AG04450 (cell line): ENCODE measurements at places on chromosomes 1 and 21.

DNA sequence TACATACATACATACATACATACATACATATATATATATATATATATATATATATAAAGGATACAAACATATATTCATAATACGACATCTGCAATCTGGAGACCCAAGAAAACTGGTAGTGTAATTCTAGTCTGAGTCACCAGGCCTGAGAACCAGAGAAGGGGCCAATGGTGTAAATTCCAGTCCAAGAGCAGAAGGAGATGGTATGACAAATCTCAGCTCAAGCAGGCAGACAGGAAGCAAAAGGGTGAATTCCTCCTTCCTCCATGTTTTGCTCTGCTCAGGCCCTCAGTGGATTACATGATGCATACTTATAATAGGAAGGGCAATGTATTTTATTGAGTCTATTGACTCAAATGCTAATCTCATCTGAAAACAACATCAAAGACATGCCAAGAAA is 1060.4 kb upstream of the TMPRSS15 start:
- DNase-seq: no peak

DNA sequence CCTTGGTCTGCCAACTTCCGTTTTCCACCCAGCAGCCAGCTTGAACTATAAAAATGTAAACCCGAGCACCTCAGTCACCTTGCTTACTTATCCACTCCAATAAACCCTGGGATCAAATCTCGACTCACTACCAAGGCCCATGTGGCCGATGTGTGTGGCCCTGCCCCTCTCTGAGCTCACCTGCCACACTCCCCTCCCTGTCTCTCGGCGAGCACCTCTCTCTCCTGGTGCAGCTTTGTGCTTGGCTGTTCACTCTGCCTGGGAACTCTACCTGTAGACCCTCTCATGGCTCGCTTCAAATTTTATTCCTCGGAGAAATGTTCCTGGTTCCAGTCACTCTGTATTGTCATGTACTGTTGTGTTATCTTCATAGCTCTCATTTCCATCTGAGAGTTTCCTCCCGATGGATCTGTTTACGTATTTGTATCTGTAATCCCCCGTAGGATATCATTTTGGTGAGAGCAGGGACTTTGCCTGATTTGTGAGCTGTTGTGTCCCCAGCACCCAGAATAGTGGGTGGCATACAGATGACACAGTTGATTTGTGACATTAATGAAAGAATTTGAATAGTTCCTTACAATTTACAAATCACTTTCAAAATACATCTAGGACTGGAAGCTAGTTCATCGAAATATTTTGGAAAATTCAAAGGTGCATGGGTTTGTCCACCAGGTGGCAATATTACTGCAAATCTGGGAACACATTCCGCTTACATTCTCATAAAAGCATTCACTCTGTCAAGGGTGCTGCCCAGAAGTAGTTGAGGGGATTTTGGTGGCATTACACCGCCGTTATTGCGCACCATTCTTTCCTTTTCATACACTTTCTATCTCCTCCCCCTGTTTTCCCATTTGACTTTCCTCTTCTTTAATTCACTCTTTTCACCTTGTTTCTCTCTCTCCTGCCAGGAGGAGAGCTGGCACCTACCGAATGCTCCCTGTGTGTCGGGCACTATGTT is 95.3 kb downstream of the ABCA4 start:
- no peak for DNase-seq

DNA sequence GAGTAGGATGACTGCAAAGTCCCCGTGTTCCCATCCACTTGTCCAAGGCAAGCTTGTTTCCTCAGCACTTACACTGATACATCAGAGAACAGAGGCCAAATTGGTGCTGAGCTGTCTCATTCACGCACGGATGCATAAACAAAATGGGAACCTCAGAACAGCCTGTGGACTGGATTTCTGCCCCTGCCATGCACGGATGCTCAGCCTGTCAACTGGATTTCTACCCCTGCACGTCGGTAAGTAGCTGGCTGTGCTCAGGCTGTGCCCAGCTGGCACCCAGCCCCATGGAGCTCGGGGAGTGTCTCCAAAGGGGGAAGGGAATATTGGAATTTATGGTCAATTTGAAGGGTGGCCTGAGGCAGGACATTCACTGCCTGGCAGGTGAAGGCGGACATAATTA is 40.8 kb upstream of the TMPRSS2 start:
- DNase-seq: no peak

DNA sequence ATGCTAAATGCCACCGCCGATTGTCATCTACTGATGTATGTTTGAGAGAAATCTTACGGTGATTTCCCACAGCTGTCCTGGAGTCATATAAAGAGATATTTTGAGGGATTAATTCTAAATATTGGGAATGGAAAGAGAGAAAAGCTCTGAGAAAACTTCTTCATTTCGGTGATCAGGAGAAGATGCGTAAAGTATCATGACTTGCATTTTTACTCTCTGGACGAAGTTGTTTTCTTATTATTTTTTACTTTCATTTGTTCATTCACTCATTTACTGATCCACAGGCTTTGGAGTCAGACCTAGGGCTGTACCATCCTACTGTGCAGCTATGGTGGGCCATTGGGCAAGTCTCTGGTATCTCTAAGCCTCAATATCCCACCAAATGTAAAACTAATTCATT is 58.4 kb upstream of the RUNX1 start:
- DNase-seq: no peak

DNA sequence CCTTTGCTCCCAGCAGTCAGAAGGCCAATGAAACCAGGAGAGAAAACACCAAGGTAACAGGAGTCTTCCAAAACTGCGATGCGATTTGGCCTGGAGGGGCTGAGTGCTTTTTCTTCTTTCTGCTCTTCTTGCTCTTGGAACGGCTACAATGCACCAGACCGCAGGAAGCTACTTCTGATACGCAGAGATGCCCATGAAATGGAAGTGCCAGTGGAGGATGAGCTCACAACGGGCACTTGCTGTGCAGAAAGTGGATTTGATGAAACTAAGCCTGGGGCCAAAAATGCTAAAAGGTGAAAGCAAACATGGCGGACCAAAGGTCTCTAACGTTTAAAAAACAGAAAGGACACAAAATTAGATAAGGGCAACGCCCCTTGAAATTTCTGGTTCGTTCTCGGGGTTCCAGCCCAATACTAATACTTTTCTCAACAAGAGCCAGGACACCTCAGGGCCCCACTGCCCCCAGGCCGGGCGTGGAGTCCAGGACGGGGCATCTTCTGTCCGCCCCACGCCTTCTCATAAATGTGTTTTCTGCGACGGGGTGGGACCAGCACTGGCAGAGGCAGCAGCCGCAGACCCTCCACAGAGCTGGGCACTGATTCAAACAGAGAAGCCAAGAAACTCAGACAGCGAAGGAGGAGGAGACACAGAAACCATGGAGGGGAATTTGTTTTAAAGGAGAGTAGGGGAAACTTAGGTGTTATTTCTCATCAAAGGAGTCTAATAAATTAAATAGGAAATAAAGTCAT is 101.3 kb downstream of the CRYAA start:
- no peak for DNase-seq

GRCh38 chr1:112396653-112397471 is 848 bp downstream of the CTTNBP2NL start:
- DNase-seq: no peak

DNA sequence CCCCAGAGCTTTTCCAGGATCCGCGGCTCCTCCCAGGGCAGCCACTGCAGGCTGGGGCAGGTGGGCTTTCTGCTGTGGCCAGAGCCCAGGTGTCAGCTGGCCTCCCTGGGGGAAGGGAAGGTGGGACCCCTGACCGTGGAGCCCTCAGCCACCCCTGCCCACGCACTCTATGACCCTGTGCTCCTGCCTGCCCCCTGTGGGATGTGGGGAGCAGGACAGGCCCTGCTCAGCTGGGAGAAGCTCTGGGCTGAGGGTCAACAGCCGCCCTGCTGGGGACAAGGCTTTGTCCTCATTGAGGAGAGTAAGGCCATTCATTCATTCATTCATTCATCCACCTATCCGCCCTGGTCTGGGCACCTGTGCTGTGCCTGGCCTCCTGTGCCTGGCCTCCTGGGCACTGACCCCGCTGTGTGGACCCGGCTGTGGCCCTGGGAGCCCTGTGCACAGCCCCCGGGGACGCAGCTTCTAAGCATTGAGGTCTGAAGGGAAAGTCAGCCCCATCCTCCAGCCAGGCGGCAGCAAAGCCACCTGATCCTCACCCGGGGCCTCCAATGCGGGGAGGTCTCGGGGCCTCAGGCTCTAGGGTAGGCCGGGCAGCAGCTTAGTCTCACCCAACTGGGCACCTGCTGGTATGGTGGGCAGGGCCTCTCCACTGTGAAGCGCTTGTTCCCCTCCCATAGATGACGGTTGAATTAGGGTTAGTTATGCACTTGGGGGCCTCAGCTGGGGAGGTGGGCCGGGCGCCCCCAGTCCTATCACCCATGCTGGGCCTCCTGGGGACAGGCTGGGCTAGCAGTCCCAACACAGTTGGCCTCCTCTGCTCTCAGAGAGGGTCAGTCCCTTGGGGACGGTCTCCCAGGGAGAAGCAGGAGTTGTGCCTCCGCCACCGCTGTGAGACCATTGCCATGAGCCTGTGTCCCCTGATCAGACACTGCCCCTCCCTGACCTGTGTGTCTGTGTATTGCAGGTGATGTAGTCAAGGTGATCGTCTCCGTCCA is 6.0 kb downstream of the TNFRSF14 start:
- DNase-seq: no peak

DNA sequence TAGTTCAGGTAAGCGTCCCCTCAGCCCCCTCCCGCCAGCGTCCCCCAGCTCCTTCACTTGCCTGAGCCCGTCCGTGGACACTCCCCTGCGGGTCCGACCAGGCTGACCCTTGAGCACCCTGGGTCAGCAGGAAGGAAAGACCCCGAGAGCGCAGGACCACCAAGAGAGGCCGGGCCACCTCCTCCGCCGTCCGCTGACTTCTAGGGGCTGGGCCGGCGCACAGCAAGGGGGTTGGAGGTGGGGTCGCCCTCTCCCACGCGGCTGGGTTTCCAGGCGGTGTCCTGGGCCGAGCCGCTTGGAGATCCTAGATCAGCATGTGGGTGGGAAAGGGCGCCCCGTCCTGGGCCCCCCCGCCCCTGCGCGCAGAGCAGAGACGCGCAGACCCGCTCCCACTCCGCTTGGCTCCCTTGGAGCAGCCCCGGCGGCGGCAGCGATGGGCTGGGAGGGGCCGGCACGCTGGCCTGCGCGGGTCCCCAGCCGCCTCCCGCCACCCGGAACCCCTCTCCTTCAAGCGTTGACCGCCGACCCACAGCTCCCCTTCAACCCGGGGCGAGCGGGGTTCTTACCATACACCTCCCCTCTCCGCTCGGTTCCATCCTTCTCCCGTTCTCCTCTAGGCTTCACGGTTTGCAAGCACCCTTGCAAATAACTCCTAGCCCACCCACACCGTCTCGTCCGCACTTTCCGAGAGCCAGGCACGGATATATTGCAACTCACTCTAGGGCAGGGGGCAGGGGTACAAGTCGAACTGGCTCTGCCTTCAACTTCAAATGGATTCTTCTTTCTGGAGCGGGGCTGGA is 7.5 kb downstream of the KNCN start:
- no peak for DNase-seq

DNA sequence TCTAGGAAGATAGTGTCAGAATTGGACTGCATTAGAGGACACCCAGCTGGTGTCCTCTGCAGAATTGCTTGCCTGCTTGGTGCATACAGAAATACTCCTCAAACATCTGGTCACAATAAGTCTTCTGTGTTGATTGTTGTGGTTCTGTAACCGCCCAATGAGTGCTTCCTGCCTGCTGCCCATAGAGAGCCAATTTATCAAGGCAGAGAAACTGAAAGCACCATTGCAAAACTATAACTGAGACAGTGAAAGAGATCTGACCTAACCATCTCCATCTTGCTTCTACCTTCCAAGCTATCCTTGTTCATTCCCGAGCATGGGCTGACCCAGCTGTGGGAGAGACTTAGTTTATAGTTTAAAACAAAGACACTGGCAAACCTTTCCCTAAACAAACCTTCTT is 462.4 kb upstream of the RGS18 start:
- DNase-seq: no peak

DNA sequence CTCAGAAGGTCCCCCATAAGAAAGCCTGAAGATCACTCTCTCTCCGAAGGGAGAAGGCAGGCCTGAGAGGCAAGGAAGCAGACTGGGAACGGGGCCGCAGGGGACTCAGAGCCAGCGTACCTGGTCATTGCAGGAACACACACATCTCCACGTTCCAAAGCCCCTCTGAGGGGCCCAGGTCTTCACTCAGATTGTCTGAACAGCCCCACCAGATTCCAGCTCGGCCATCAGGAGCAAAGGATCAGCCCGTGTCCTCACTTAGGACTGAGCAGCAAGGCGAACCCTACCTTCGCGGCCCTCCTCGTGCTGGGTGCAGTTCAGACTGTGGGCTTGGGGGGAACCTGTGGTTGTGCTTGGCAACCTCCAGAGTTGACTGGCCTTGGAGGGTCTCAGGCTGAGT is 43.9 kb upstream of the SOX13 start:
- no peak for DNase-seq

- DNase-seq: no peak
Measured at GRCh38 chr21:45889961-45890360, 91.6 kb upstream of the COL6A1 start.

- DNase-seq: no peak
Measured at GRCh38 chr1:211634461-211634860, 41.0 kb downstream of the NEK2 start.

GRCh38 chr1:110616587-110616986 is 10.4 kb upstream of the KCNA2 start:
- no peak for DNase-seq

DNA sequence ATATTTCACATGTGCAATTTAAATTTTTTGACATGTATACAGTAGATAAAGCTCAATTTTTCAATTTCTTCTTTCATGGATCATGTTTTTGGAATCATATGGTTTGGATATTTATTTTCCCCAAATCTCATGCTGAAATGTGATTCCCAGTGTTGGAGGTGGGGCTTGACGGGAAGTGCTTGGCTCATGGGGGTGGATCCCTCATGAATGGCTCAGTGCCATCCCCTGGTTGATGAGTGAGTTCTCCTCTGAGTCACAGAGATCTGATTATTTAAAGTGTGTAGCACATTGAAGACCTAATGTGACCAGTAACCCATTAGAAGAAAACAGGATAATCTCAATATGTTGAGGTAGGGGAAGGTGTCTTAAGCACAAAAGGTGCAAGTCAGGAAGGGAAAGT is 9.1 kb upstream of the IFI16 start:
- peak; percentile 85 for DNase-seq

- DNase-seq: no peak
Measured at GRCh38 chr1:204126386-204126785, 25.5 kb downstream of the ETNK2 start.

- peak; percentile 27 for DNase-seq
Measured at GRCh38 chr1:100494393-100495084, 43.4 kb upstream of the GPR88 start.

DNA sequence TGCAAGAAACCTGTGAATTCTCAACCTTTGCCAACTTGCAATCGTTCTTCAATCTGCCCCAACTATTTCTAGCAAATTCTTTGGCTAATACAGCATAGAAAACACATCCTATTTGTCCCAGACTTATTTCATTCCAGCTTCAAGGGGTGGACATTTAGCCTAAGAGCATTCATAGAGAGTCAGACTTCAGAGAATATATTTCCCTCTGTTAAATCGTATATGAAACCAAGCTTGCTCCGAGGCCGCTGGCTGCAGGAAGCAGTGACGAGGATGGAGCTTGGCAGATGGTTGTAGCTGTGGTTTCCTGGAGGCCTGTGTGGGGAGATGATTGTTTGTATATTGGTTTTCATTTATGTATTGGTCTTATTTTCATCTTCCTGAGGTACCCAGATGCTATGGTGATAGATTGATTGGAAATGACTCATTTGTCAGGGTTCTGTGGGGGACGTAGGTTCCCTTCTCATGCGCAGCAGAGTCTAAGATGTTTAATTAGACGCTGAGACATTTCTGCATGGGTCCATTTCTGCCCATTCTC is 26.1 kb downstream of the MAN1C1 start:
- peak; percentile 24 for DNase-seq
